ENCODE measurements at places on chromosomes 2 and 18.
A peak's percentile ranks its signal among the peaks of the same experiment; 100 is the strongest.

DNA sequence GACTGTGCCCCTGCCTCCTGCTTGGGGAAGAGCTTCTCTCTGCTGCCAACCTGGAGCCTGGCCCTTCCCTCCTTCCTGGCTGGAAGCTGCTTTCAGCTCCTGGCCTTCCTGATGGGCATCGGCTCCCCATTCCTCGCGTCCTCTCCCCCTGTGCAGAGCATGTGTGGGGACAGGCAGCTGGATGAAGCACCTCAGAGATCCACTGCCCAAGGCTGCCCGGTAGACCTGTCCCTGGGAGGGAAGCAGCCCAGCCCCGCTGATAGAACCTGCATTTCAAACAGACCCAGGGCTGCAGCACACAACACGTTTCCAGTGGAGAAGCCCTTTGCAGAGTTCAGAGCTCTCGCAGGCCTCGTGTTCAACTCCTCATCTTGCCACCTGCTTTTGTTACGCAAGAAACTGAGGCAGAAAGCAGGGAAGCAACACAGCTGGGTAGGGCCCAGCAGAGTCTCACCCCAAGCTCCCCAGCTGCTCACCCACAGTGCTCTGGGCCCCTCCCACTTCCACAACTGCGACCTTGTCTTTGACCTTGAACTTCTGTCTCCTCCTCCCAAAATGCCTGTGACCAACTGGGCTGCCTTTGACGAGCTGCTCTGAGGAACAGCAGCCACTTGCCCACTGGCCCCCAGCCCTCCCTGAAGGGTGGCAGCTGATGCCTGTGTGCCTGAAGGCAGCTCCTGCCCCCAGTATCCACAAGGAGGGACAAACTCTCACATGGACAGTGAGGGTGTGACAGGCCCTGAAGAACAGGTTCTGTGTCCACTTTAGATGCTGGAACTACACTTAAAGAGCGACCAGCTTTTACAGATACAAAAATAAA, 65.5 kb downstream of the PARD6G start:
- no peak for DNase-seq

- no peak for DNase-seq
Measured at GRCh38 chr2:120853306-120854013, 117.8 kb downstream of the GLI2 start.

DNA sequence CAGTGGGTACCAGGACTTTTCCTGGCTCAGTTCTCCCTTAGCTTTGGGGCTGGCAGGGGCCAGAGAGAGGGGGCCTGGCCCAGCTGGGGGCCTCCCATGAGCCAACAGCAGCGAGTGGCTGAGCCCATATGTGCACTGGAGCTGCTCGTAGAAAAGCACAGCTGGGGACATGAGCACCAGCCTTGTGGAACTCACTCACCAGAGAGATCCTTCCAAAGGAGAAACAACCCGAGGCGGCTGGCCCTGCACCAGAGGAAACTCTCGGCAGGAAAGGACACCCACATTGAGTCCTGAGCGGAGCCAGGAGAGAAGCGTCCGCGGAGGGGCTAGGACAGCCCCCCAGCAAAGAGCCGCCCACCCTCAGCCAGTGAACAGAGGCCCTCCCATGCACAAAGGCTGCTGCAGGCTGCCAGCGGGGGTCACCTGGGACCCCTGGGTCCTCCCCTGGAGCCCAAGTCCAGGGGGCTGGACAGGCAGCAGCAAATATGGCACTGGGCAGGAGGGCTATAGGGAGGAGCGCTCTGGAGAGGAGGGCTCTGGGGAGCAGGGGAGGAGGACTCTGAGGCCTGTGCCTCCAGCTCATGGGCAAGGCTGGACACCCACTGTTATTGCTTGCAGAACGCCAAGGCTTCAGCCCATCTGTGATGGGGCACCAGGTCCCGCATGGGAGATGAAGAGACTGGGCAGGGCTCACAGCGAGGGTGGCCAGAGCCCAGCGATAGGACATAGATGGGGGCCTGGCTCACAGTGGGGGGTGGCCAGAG, 42.1 kb upstream of the SNED1 start:
- DNase-seq = no peak

- no peak for DNase-seq
Measured at GRCh38 chr18:28541276-28541930, 364.5 kb upstream of the CDH2 start.

DNA sequence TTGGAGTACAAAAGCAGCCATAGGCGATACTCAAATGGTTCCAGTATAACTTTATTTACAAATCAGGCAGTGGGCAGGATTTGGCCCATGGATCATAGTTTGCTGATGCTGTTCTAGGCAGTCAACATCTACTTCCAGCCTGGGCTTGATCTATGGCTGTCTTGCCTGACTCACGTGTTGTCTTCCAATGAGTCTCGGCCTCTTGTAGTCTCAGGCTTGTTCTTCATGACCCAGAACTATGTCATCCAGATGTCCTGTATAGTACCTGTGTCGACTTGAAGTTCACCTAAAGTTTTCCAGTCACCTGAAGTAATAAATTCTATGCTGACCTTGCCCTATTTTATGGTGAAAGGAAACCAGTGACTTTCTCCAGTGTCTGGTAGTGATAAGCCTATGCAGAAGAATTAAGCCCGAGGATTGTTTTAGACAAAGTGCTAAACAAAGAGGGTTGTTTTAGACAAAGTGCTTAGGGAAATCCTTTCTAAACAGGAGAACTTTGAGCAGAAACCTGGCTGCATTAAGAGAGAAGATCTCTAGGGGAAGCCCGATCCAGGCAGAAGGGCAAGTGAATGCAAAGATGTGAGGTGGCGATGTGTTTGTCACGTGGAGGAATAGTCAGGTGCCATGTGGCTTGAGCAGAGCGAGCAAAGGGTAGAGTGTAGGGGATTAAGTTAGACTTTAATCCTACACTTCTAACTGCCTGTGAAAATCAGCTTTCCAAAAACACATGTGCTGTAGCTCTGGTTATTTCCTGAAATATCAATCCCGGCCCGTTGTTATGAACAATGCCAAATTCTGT, 8.5 kb upstream of the THNSL2 start:
- DNase-seq = no peak

DNA sequence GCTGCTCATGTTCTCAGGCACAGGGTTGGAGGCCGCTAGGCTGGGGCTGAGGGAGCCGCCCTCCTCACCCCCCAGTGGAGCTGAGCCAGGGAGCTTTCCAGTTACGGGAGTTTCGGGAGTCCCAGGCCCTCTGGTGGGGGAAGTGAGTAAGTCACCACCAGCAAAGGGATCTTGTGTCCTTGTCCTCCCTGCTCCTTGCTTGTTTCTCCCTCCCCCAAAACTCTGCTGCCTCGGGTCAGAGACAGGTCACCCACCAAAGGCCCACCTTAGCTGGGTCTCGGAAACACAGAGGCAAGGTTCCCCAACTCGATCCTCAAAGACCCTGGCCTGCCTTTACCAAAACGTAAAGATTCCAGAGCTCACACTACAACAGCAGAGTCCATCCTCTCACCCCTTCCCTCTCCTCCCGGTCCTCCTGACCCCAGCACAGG, 60.5 kb upstream of the POMC start:
- peak; percentile 87 for DNase-seq

- DNase-seq = no peak
Measured at GRCh38 chr18:68263481-68263880, 451.4 kb downstream of the TMX3 start.

- DNase-seq = no peak
Measured at GRCh38 chr18:22268641-22269128, 99.3 kb downstream of the GATA6 start.

- DNase-seq = no peak
Measured at GRCh38 chr2:175834477-175834876, 167.6 kb downstream of the LNPK start.

- peak; percentile 2 for DNase-seq
Measured at GRCh38 chr2:144801766-144802165, 281.8 kb upstream of the ZEB2 start.

DNA sequence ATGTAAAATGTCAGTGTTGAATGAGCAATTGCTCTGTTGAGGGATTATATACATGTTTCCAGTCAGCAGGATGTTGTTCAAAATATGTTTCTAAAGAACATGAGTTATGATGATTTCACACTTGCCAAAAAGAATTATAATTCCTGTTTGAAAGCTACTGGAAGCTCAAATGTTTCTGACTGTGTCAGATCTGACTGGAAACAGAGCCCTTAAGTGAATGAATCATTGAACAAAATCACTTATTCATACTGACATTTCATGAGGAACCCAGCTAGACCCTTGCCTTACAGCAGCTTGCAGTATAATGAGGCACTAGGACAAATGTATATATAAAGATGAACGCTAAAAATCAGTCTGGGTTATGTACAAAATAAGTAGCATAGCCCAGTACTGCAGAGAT, 35.4 kb upstream of the ITGAV start:
- no peak for DNase-seq

GRCh38 chr2:3242747-3243369, 134.8 kb downstream of the EIPR1 start:
- no peak for DNase-seq

DNA sequence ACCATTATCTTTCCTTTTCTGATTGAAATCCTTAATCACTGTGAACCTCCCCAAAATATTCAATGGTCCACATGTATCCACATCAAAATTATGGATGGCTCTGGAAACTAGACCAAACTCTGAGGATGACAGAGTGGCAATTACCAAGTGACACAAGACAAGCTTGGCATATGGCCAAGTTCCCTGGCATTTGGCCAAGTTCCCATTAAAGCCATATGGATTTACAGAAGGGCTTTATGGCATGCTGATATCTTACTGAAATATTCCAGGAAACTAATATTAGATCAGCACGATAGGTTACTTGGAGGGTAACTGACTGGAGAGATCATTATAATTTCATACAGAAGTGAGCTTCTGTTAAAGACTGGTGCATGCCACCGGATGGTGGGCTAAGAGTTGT, 21.9 kb upstream of the CERS6 start:
- DNase-seq = no peak

GRCh38 chr2:143140864-143141661, 11.8 kb downstream of the ARHGAP15 start:
- DNase-seq = no peak

GRCh38 chr18:56869189-56869777, 218.1 kb downstream of the WDR7 start:
- DNase-seq = no peak

GRCh38 chr2:119485336-119486110, 38.8 kb downstream of the SCTR start:
- no peak for DNase-seq

DNA sequence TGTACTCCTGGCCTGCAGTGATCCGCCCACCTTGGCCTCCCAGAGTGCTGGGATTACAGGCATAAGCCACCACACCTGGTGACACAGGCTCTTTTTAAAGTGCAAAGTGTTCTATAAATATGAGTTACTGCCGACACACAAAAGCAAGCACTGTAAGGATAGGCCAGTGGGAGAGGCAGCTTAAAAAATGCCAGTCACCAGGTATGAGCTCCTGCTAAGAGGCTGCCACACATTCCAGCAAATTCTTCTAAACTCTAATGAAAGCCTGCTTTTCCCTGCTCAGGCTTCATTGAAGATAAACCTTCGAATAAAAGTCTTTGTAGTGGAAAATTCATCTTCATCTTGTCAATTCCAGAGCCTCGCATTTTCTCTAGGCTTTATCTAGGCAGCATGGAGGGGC, 203.0 kb upstream of the PID1 start:
- no peak for DNase-seq
